Dermis microvascular lymphatic vessel endothelial cell (primary cell): ENCODE measurements at places on chromosomes 7 and 10.

GRCh38 chr7:25726170-25726780, 425.7 kb upstream of the NFE2L3 start:
- DNase-seq = no peak

GRCh38 chr7:74047804-74048380, 19.9 kb downstream of the ELN start:
- no peak for DNase-seq

- no peak for DNase-seq
These were observed 59.3 kb downstream of the C10orf105 start for GRCh38 chr10:71660313-71660712.

GRCh38 chr7:101940830-101941229, 123.4 kb downstream of the CUX1 start:
- DNase-seq = no peak

- DNase-seq = no peak
These were observed 844 bp downstream of the GRM3 start for GRCh38 chr7:86644282-86645224.

GRCh38 chr7:114070246-114070645, 151.4 kb upstream of the PPP1R3A start:
- DNase-seq = no peak

GRCh38 chr7:130415006-130415405, 25.8 kb downstream of the CEP41 start:
- DNase-seq = no peak

- DNase-seq = no peak
These were observed 39.0 kb upstream of the SLIT1 start for GRCh38 chr10:97224483-97225435.

DNA sequence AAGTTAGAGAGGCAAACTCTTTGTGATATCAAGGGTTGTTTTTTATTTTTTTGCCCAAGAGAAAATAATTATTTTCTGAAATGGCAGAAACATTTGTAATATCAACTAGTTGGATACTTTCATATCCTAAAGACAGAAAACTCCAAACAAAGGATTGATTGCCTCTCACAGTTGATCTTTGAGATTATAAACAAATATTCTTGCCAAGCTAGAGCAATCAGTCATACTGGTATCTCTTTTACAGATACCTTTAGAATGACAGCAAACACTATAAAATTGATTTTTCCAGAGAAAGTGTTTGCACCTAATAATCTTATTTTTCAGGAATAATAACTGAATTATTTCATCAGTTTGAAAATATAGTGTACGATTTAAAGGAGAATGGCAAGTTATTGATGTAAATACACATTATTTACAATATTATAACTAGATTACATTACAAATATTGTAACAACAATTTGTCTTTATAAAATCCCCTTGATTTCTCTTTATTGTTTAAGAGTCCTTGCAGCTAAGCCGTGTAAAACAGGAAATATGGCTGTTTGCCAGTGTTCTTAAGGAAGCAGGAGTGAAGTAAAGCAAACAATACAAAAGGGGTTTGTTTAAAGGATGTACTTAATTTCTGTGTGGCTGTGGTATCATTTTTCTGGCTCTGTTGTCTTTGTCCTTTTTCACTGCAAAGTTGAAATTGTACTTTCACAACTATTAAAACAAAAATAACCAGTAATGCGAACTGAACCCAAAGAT, 58.4 kb downstream of the MAPK8 start:
- no peak for DNase-seq

GRCh38 chr10:118112543-118113125, 65.9 kb upstream of the RAB11FIP2 start:
- DNase-seq = no peak
